ENCODE measurements at places on chromosomes 16 and 17.

DNA sequence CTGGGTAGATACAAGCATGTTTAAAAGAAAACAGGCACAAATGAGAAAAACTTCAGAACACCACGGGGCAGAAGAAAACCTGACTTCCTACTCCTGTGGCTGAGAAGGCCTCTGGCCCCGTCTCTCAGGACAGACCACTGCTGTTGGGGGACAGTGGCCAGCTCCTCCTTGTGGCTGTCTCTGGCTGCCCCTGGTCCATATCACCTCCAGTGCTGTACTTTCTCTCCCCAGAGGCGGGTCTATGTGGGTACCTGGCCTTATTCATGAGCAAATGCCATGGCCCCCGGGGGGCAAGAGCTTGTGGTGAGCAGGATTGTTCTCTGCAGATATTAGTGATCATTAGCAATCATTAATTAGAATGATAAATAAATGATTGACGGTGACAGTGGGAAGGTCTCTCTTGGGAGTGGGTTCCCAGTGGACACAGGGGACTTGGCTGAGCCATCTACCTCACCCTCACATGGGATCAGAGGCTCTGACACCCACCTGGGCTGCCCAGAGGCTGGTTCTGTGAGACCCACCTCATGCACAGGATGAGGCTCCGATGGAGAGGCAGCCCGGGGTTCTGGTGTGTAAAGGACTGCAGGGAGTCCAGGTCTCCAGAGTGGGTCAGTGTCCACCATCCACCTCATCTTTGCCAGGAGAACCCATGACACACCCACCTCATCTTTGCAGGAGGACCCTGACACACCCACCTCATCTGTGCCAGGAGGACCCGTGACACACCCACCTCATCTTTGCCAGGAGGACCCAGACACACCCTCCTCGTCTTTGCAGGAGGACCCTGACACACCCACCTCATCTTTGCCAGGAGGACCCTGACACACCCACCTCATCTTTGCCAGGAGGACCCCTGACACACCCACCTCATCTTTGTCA is 30.6 kb upstream of the CBFA2T3 start:
- DNase-seq = no peak

DNA sequence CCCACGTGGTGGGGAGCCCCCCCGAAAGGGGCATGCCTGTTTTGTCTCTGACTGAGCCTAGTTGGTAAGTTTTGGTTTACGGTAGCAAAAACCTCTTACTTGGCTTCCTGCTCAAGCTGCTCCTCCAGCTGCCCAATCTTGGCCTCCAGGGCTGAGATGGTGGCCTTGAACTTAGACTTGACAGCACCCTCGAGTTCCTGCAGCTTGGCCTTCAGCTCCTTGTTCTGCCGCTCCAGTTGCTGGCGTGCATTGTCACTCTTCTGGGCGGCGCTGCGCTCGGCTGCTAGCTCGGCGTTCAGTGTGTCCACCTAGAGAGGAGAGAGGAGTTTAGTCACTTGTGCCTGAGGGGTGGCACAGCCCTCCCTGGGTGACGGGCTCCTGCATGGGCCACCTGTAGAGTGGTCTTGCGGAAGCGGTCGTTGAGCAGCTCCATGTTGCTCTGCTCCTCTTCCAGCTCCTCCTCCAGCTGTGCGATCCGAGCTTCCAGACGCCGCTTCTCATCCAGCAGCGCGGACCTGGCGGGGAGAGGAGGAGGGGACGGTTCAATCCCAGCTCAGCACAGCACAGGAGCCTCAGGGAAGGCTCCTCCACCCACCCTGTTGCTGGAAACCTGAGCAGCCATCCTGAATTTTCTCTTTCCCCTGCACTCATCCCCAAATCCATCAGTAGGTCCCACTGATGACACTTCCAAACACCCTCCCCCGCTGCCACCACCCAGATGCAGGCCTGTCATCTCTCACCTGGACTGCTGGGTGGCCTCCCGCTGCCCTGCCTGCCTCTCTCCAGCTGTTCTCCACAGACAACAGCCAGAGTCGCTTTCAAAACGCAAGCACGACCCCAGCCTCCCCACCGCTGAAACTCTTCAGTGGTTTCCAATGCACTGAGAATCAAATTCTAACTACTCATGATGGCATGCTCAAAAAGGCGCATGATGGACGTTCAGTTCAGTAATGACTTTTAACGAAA is 44.6 kb downstream of the NDEL1 start:
- no peak for DNase-seq

- DNase-seq = no peak
Measured at GRCh38 chr16:51144203-51144602, 6.9 kb downstream of the SALL1 start.

DNA sequence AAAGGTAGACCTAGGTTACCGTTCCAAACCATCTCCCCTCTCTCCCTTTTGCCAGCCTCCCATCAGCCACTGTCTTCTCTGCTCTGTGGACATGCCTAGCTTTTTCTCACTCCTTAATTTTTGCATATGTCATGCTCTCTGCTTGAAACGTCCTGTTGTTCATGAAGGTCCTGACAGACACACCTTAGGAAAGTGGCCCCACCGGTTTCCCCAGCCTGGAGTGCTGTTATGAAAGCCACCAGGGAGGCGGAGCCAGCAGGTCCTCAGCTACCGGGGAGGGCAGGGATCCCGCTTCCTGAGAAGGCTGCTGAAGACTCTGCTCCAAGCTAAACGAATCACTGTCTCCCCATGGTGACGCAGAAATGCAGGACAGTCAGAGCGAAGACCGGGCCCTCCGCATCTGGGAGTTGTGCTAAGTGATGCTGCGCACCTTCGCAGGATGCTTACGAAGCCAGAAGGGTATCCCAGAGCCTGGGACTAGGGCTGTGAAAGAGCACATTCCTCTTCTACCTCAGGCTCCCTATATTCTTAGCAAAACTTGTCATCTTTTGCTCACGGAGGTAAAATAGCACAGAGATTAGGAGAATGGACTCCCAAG is 2.3 kb upstream of the SLC16A11 start:
- no peak for DNase-seq

DNA sequence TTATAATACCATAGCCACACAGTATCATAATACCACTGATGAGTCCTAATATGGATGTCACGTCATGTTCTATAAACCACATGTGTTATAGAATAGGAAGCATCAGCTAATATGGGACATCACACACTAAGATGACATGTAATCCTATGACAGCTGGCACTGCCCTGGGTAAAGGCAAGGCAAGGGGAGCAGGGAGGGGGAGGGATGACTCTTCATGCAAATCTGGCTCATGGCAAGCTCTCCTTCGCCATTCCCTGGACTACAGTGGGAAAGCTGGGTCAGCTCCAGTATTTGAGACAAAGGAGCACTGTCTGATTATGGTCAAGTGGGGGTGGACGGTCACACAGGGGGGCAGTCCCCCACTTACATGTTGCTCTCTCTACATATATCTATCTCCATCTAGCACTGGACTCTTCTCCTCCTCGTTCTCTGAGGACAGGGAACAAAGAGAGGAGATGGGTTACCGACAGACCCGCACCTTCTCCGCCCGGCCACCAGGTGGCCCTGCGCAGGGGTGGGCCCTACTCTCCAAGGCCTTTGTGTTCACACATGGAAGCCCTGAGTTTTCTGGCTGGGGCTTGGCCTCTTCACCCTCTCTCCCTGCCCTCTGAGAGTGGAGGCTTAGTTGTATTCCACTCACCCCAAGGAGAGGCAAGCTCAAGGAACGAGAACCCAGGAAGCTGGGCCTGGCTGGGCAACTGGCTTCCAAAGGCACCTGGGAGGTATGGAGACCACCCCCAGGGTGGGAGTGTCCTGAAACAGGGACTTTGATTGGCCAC is 23.4 kb upstream of the MPO start:
- no peak for DNase-seq

DNA sequence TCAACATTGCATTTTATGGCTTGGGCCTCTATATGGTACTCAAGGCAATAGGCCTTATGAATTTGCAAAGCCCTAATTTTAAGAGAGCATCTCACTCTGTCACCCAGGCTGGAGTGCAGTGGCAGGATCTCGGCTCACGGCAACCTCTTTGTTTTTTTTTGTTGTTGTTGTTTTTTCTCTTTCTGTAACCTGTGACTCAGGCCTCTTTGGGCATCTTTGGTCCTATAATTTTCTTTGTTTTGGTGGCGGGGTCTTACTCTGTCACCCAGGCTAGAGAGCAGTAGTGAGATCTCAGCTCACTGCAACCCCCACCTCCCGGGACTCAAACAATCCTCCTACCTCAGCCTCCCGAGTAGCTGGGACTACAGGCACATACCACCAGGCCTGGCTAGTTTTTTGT is 21.8 kb upstream of the HERPUD1 start:
- DNase-seq = no peak

DNA sequence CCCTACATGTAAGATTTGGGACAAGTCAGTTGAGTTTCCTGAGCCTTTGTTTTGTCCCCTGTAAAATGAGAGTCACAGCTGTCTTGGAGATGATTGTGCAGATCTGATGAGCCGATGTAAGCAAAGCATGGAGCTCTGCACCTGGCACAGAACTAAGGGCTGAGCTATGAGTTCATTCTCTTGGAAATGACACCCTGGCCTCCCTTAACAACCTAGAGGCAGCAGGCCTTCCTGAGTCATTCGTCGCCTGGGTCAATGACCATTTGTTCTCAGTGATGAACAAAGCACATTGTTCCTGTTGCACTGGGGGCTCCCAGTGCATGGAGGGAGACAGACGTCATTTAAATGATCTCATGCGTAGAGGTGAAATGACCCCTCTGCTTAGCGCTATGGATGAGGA is 62.8 kb upstream of the GCSH start:
- DNase-seq = no peak

DNA sequence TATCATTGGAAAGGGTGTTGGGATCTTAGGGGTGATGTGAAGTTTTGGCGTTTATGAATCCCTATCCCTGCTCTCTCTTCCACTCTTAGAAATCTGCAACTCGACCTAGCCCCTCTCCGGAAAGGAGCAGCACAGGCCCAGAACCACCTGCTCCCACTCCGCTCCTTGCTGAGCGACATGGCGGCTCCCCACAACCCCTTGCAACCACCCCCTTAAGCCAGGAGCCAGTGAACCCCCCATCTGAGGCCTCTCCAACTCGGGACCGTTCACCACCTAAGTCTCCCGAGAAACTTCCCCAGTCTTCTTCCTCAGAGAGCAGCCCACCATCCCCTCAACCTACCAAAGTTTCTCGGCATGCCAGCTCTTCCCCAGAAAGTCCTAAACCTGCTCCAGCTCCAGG is 9.0 kb downstream of the SRRM2 start:
- no peak for DNase-seq

DNA sequence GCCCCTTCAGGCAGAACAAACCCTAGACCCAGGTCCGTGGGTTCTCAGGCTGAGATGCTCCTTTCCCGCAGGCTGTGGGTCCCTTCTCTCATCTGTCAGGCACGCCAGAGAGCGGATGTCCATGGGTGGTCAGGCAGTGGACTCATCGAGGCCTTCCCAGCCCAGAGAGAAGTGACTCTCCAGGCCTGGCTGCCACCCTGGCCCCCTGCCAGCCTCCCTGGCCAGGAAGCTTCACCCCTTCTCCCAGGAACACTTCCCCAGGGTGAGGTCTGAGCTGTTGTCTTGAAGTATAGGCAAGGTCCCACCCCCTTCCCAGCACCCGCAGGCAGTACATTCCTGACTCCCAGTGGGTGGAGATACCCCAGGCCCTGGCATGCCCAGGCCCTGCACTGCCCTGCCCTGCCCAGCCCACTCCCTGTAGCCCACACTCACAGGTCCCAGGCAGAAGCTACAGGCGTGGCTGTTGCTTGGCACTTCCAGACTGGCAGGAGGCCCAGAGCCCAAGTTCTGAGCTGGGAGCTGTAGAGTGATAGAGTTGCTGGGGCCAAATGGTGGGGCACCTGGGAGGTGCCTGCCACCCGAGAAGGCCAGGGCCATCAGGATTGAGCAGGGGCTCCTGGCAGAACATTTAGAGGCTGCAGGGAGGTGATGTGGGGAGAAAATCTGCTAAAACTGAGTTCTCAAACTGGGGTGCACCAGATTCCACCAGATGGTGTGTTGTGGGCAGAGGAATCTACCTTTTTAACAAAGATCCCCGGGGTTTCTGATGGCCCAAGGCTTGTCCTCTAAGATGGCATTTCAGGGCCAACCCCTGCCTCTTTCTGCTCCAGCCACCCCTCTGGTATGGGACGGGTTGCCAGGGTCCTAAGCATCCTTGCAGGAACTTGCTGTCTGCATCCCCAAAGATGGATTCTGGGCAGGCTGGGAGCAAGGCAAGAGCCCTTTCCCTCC is 6.7 kb downstream of the ITGA3 start:
- DNase-seq = peak; percentile 54

DNA sequence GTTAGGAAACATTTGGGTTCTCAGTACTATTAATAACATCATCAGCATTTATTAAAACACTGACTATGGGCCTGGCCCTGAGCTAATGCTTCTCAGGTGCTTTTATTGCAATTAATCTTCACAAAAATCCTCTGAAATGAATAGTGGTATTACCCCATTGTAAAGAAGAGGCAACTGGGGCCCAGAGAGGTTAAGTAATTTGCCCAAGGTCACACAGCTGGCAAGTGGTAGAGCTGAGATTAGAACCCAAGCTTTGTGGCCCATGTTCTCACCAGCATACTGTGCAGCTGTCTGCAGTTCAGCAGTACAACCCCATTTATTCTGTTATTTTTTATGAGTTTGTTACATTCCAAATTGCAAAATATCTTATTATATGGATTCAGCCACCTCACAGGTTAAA is 82.3 kb downstream of the TBC1D16 start:
- DNase-seq = no peak

- DNase-seq = no peak
Measured at GRCh38 chr16:86955136-86955855, 361.9 kb downstream of the C16orf95 start.

Measured in skeletal muscle cell (primary cell).